ENCODE measurements at places on chromosomes 3 and 15.

DNA sequence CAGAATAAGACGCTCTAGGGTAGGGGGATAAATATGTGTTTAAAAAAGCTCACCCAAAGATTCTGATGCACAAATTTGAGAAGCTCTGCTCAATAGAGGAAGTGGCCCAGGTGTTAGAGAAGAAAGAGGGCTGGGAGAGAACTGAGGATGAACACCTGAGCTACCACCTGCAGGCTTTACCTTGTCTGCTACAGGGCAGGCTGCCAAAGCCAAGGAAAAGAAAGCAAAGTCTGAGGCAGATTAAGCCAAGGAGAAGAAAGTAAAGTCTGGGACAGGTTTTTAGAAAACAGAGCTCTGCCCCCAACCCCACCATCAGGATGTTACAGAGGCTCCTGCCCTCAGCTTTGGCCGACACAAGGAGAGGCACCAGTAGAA, 92.9 kb downstream of the THRB start:
- DNase-seq, result no peak

- DNase-seq, result no peak
Observed at GRCh38 chr3:172204716-172205115, 165.3 kb downstream of the FNDC3B start.

DNA sequence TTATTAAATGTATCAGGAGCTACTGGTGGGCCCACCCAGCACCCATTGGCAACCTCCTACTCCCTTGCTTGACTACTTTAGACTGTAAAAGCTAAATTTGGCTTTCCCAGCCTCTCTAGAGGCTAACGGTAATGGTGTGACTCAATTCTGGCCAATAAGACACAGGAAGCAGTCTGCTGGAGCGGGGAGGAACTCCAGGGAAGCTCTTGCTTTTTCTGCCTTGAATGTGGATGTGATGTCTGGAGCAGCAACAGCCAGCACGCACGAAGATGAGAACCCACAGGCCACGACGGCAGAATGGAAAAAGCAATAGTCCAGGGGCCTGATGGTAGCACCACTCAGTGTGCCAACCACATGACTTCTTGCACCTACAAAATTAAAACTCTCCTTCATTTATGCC, 39.9 kb downstream of the RAB6B start:
- peak; percentile 16 for DNase-seq

DNA sequence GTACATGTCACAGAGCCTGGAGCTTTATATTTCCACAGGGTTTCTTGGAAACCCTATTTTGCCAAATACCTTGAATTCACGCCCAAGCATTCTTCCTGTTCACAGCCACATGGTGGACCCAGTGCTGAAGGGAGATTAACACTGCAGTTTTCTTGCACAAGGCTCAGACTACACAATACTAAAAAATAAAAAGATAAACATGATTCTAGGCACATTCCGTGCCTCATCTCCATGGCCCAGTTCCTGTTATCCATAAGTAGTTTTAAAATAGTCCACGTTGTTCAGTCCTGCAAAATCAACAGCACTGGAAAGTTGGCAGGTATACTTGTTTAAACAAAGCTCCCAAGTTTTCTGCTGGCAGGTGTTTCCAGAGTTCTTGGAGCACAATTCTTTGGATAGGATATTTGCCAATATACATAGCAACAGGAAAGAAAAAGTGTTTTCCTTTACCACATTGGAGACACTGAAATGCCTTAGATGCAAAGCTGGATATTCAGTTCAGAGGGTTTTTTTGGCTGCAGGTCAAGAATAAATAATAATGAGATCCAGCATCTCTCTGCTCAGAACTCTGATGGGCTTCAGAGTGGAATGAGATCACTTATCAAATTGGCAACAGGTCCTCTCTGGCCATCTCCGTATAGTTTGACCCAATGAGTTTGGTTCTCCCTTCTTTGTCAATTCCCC, 88.1 kb upstream of the TGFBR2 start:
- peak; percentile 38 for DNase-seq

GRCh38 chr15:91068966-91069365, 31.1 kb upstream of the SV2B start:
- no peak for DNase-seq

DNA sequence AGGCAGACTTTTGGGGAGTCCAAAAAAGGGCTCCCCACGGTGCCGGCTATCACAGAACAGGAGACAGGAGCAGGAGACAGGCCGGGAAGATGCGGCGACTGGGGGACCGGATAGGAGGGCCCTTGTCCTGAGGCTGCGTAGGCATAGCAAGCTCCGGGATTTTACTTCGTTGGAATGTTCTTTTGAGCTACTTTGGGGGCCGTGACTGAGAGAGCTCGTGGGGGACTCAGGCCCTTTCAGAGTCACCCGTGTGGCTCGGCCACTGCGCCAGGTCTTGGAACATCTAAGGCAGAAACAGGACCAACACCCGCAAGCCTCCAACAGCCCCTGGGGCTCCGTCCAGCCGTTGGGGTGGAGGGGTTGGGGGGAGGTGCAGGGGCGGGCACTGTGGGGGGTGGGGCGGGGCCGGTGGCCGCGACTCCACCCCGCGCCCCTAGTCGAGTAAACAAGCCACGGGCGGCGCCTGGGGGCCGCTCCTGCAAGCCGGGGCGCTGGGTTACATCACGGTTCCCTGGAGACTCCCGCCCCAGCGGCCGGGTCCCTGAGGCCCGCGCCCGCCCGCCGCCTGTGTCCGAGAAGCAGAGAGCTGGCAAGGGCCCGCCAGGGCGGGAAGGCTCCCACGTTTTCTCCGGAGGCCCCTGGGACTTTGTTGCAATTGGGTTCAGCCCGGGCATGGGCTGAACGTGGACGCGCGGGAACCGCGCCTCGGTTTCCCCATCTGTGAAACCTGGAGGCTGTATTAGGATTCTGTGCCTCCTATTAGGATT, 23.3 kb upstream of the C15orf39 start:
- no peak for DNase-seq

DNA sequence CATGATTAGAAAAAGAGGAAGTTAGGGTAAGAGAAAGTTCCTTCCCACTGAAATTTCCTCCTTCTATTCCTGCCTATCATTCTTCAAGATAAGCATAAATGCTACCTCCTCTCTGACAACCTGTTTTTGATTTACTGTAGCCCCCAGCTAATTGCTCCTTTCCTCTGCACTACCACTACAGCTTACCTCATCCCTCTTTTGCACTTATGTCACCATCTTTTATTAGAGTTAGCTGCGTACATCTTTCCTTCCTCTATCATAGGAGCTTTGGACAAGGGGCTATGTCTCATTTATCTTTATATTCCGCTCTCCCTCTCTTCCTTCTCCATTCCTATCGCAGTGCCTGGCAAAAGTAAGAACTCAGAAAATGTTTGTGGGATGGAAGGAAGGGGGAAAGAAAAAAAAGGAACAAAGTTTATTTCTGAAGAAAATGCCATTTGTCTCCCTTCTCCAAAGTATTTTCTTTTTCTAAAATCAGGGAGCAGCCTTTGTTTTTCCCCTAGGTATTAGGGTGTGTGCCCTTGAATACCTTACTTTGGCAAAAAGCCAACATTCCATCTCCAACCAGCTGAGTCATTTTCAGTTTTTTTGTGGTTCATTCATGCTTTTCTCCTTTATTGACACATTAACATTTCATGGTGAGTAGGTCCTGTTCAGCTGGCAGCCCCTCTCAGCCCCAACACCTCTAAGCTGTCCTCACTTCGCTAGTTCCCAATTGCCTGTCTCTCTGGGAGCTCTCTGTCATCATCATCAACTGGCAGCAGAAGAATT, 87.6 kb upstream of the SOX2 start:
- DNase-seq, result no peak

DNA sequence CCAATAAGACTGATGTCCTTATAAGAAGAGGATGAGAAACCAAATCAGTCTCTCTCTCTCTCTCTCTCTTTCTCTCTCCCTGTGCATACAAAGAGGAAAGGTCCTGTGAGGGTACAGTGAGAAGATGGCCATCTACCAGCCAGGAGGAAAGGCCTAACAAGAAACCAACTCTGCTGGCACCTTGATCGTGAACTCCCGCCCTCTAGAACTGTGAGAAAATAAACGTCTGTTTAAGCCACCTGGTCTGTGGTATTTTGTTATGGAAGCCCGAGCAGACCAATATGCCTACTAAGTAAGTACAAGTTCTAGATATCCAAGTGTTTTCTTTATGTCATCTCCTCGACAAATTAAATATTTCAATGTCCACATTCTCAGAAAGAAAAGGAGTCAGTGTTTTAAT, 44.9 kb upstream of the TMC3 start:
- DNase-seq, result no peak

DNA sequence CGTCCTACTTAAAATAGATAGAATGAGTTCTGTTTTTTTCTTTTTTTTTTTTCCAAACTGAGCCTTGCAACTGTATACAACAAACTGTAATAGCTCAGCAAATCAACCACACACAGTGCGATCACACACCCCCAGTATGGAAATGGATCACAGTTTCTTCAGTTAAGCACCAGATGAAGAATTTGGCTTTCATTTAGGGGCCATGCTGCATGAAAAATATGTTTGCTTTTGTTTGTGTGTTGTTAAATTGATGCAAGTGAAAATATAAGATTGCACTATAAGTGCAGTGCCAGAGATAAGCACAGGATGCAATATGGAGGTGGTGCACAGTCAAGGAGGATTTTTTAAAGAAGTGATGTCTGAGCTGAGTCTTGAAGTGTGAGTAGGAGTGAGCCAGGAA, 17.8 kb downstream of the CCDC54 start:
- no peak for DNase-seq

DNA sequence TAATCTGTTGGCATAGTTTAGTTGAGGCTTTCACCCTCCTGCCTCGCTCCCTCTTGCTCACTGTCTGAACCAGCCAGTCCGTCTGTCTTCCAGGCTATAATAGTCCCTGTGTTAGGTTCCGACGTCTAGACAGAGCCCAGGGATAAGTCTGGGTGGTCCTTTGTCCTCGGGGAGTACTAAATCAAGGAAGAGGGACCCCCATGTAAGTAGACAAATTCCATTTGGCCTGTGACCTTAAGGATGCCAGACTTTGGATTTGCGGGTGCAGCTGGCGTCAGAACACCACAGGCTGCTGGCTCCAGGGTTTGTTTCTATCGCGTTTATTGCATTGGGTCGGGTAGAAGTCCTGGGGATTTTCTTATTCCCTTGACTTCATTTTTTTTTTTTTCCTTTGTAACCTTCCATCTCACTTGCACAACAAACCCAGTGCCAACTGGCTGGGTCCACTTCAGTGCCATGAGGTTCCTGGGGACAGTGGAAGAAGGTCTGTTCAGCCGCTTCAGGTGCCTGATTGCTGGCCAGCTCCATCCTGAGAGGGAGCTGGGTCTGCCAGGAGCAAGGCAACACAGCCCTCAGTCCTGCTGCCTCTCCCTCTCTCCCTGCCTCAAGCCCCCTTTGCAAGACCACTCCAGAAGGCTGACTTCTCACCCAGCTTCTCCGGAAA, 95.4 kb upstream of the KLHL25 start:
- DNase-seq, result no peak

- no peak for DNase-seq
Observed at GRCh38 chr3:150249779-150250470, 158.2 kb upstream of the TSC22D2 start.

DNA sequence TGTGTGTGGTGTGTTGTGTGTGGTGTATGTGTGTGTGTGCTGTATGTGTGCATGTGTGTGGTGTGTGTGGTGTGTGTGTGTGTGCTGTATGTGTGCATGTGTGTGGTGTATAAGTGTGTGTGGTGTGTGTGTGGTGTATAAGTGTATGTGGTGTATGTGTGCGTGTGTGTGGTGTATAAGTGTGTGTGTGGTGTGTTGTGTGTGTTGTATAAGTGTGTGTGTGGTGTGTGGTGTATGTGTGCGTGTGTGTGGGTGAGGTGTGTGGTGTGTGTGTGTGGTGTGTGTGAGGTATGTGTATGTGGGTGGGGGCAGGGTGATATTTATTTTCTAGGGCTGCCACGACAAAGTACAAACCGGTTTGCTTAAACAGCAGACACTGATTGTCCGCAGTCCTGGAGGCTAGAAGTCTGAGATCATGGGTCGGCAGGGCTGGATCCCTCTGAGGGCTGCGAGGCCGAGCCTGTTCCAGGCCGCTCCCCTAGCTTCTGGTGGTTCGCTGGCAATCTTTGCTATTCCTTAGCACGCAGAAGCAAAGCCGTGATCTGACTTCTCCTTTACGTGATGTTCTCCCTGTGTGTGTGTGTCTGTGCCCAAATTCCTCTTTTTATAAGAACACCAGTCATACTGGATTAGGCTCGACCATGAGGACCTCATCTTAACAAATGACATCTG, 160.2 kb downstream of the XXYLT1 start:
- DNase-seq, result peak; percentile 78

DNA sequence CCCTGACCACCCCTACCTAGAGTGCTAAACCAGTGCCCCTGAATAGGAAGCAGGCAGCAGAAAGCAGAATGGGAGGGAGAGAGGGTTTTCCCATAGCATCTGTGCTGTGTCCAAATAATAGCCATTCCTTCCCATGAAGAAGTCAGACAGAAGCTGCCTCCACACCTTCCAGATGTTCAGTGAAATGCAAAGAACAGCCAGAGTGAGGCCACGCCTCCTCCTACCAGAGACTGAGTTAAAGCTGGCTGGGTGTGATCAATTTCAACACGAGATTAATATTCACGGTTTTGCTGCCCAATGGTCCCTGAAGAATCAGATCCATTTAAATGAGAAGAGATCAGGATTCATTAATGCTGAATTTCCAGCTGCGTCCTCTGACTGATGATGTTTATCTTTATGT, 111.8 kb downstream of the SRGAP3 start:
- DNase-seq, result no peak

DNA sequence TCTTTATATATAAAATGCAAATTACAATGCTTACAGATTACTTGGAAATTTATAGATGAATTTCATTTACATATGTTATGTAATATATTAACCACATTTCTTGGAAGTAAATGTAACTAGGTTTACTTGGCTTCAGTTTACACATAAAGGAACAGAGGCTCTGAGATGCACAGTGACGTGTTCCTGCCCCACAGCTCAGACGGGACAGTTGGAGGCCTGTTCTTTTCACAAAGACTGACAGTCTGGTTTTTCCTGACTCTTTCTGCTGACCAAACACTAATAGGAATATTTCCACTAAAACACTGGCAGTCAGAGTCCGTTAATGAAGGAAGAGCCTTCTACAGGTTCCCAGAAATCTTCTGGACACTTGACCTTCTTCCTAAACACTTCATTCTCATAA, 336.1 kb downstream of the MFSD1 start:
- DNase-seq, result no peak

DNA sequence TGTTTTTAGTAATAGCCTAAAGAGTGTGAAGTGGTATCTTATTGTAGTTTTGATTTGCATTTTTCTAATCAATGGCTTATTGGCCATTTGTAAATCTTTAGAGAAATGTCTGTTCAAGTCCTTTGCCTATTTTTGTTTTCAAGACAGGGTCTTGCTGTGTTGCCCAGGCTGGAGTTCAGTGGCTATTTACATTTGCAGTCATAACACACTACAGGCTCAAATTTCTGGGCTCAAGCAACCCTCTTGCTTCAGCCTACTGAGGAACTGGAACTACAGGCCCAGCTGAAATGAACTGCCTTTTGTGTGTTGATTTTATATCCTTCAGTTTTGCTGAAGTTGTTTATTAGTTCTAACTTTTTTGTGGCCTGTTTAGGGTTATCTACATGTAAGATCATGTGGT, 27.9 kb downstream of the BSN start:
- no peak for DNase-seq

- peak; percentile 88 for DNase-seq
Observed at GRCh38 chr3:12947504-12948369, 106.4 kb upstream of the RPL32 start.

Measured in foreskin fibroblast (primary cell).